NCI-H146 (cell line): ENCODE measurements at places on chromosomes 13 and 19.

DNA sequence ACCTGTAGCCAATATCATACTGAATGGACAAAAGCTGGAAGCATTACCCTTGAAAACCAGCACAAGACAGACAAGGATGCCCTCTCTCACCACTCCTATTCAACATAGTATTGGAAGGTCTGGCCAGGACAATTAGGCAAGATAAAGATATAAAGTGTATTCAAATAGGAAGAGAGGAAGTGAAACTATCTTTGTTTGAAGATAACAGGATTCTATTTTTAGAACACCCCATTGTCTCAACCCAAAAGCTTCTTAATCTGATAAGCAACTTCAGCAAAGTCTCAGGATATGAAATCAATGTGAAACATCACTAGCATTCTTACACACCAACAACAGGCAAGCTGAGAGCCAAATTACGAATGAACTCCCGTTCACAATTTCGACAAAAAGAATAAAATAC is 17.8 kb upstream of the CCNA1 start:
- no peak for DNase-seq

- DNase-seq: no peak
Observed at GRCh38 chr19:42419309-42419708, 7.9 kb downstream of the LIPE start.

DNA sequence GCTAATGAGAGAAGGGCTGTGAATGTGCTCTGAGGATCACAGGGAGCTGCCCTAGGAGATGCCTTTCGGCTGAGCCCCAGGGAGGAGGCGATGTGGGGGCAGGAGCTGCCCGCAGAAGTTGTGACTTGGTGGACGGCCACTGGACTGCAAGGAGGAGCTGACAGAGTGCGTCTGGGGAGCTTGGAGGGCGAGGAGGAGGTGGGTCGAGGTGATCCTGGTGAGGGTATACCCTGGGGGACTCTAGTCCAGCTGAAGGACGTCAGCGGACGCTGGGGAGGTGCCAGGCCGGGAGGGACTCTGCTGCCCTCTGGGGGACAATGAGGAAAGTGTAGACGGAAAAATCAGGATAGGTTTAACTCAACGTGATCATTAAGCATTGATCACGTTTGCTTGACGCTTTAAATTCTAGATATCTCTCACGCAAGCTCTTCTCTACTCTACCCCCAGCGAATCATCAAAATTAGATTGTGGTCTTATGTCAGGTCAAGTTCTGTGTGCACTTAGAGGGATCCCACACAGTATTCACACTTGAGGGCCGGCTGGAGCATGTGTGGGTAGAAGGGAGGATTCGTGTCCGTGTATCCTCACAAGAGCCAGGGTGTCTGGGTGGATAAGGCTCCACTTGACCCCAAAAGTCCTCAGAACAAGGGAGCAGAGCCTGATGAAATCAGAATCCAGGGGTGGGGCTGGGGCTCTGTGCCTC is 3.3 kb upstream of the CEACAM7 start:
- peak; percentile 30 for DNase-seq

DNA sequence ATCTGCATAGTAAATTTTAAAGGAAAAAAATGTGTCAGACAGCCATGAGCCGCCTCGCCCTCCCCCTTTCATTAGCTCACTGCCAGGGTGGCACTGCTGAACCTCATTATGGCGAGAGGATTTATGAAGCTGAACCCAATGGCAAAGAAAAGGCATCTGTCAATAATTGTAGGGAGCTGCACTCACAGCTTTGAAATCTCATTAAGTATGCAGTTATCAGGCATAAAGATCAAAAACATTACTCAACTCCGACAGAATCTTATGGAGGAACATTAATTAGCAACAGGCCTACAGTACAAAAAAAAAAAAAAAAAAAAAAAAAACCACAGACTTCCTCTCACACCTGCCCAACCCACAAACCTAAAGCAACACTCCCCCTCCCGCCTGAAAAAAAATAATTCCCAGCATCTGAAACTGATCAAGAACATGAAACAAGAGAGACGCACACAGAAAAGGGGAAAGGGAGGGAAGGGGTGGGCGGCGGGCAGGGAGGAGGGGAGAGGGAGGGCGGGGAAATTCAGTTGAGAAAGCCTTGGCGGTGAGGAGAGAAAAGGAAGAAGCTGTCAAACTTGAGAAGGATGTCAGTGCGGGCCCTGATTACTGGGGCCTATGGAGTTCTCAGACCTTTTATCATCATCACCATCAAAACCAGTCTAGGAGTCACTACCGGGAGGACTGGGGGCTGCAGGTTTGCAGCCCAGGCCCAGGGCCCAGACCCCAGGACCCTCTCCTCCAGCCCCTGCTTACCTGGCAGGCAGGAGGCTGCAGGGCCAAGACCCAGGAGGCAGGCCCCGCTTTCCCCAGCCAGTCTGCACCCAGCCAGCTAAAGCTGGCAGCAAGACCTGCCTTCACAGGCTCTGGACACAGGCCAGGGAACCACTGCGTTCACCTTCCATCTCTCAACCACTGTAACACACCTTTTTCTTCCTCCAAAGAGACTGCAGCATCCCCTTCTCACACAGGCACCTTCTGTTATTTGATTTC is 8.9 kb downstream of the TSHZ3 start:
- DNase-seq: no peak

GRCh38 chr19:28425046-28425931 is 787.7 kb downstream of the UQCRFS1 start:
- DNase-seq: no peak

DNA sequence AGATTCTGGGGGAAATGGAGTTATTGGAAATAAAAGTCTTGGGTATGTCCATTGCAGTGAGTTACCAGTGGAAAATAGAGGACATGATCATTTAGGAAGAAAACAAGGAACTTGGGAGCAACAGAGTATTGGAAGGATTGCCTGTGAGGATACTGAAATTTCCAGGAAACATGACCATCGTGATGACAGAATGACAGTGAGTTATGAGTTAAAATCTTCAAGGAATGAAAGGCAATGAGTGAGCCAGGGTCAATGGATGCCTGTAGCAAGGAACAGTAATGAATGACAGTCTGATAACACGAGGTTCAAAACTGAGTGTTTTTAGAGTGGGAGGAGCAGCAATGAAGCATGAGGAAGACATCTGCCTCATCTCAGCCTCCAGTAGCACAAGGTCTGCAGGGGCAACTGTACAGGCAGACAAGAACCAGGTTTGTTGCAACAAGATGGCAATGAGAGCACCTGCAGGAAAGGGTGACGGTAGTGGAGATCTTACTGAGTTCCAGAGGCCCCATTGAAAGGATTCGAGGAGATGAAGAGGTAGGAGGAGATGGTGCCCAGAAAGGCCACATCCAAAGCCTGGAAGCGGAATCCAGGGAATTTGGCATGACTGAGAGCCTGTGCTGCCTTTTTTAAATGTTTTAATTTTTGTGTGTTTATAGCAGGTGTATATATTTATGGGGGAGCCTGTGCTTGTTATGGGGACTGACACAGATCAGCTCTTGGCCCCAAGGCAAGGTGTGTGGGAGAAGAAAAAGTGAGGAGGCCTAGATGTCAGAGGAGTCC is 43.9 kb downstream of the N4BP2L1 start:
- DNase-seq: no peak

DNA sequence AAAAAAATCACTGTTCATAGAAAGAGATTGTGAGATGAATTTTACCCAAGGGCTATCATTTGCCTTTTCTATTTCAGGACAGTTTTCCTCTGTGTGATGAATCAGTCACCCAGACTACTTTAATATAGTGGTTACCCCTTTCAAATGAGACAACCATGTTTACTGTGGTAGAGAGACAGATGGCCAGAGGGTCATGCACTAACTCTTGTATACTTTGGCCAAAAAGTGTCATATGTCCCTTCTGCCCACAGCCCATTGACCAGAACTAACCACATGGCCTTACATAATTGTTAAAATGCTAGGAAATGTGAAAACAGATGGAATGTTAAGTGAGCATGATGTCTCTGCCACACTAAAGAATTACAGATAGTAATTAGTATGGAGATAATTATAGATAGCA is 498.7 kb downstream of the DACH1 start:
- DNase-seq: no peak

DNA sequence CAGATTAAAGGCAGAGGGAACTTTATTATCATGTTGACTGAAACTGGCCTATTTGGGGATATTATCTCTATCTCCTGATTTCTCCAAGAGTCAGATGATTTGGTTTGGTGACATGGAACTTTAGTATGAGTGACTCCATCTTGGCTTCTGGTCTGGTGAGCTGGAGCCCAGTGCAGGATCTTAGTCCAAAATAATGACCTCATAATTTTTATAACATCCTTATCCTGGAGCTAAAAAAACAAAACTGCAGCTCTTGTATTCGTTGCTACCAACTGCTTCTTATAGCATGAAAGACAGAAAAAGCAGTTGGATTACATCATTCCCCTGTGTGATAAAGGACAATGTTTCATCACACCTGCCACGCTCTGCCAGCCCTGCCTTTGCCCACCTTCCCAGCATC is 39.3 kb upstream of the RNF17 start:
- DNase-seq: no peak

GRCh38 chr19:19500975-19501644 is 14.2 kb downstream of the TSSK6 start:
- DNase-seq: no peak

GRCh38 chr13:36297366-36298338 is at the start of gene CCDC169:
Gene CCDC169 (minus strand): TSS chr13:36297814. CDS start chr13:36297719, 95 bp downstream.
- peak; percentile 58 for DNase-seq

DNA sequence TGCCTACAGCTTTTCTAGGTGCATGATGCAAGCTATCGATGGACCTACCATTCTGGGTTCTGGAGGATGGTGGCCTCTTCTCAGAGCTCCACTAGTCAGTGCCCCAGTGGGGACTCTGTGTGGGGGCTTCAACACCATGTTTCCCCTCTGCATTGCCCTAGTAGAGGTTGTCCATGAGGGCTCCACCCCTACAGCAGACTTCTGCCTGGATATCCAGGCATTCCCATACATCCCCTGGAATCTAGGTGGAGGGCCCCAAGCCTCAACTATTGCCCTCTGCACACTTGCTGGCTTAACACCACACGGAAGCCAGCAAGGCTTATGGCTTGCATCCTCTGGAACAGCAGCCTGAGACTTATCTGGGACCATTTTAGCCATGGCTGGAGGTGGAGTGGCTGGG is 1299.9 kb upstream of the MIR17HG start:
- DNase-seq: no peak

GRCh38 chr13:110478405-110479214 is 82.9 kb downstream of the RAB20 start:
- no peak for DNase-seq

DNA sequence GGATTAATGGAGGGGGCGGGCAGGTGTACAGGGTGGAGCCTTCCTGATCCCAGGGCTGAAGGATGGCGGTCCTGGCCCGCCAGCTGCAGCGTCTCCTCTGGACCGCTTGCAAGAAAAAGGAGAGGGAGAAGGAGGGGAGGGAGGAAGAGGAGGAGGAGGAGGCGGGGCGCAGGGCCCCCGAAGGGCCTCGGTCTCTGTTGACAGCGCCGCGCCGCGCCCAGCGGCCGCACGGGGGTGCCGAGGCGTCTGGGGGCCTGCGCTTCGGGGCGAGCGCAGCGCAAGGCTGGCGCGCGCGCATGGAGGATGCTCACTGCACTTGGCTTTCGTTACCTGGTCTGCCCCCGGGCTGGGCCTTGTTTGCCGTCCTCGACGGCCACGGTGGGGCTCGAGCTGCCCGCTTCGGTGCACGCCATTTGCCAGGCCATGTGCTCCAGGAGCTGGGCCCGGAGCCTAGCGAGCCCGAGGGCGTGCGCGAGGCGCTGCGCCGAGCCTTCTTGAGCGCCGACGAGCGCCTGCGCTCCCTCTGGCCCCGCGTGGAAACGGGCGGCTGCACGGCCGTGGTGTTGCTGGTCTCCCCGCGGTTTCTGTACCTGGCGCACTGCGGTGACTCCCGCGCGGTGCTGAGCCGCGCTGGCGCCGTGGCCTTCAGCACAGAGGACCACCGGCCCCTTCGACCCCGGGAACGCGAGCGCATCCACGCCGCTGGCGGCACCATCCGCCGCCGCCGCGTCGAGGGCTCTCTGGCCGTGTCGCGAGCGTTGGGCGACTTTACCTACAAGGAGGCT is at the start of gene PPM1N:
TSS of gene PPM1N (plus strand) at position 33 of the 785 bp plus-strand sequence. CDS start at position 63, 30 bp downstream.
- peak; percentile 54 for DNase-seq

- no peak for DNase-seq
Observed at GRCh38 chr19:16301999-16302694, 22.5 kb upstream of the KLF2 start.

GRCh38 chr13:27383104-27383921 is 41.1 kb upstream of the GTF3A start:
- peak; percentile 17 for DNase-seq

DNA sequence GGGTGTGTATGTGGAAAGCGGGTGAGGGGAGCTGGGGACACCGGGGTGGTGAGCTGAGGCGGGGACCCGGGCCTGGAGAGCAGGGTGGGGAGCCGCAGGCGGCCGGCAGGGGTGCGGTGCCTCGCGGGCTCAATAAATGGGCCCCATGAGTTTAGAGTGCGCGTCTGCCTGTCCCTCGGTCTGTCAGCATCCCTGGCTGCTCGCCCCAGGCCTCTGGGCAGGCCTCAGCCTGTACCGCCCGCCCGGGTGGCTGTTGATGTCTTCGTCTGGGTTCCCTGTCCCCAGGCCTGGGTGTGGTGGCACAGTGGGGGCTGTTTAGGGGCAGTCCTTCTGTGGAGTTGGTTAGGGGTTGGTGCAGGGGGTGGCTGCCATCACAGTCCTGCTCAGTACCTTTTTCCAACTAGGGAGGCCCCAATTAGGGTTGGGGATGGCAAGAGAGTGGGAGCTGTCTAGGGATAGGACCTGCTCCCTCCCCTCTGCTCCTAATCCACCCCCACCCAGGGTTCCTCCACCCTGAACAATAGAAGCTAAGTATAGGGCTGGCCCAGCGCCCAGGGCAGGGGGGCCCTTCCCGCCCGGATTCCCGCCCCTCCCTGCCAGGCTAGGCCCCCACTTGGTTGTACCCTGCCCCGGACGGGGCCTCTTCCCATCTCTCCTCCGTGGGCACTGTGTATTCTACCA is 12.2 kb downstream of the CIC start:
- DNase-seq: peak; percentile 82

DNA sequence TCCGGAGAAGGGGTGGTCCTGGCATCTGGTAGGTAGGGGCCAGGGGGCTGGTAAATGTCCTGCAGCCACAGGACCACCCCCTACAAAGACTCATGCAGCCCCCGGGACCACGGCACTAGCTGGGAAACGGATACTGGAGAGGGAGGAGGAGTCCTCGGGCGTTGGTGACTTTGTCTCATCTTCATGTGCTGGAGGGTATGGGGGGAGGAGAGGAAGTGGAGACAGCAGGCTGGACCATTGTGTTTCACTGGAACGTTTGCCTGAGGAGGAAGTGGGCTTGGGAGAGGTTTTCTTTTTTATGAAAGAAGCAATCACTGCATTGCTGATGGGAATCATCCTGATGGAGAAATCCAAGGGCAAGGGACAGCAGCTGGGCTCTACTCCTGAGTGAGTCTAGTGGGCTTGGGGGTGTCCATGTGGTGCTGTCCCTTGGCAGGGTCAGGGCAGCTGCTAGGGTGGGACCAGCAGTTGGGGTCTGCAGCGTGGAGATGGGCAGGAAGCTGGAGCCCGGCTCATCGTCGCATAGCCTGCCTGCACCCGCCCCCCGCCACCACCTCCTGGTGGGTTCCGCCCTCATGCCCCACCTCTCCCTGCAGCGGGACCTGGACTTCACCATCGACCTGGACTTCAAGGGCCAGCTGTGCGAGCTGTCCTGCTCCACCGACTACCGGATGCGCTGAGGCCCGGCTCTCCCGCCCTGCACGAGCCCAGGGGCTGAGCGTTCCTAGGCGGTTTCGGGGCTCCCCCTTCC is 1.7 kb upstream of the ADM5 start:
- no peak for DNase-seq

GRCh38 chr19:45041125-45041524 is 2.3 kb downstream of the CLASRP start:
- no peak for DNase-seq

- no peak for DNase-seq
Observed at GRCh38 chr19:24166055-24166454, 79.1 kb downstream of the ZNF254 start.

GRCh38 chr19:10625003-10625761 is at the start of gene SLC44A2:
Gene SLC44A2 (plus strand): TSS chr19:10625553. CDS start chr19:10625634, 81 bp downstream.
- DNase-seq: peak; percentile 87
